ENCODE measurements at places on chromosomes 2 and 18. TPM values are rescaled to one million over a fixed set of nuclear protein-coding genes. Genes with fewer than 3 reads are reported as not detected.

The LYPD1 gene
- total RNA-seq = 7.5 TPM

The FOXD4L1 gene
- total RNA-seq = not detected

The TUBA3E gene
- not detected for total RNA-seq

The ADAM23 gene
- total RNA-seq = 12.5 TPM

DNA sequence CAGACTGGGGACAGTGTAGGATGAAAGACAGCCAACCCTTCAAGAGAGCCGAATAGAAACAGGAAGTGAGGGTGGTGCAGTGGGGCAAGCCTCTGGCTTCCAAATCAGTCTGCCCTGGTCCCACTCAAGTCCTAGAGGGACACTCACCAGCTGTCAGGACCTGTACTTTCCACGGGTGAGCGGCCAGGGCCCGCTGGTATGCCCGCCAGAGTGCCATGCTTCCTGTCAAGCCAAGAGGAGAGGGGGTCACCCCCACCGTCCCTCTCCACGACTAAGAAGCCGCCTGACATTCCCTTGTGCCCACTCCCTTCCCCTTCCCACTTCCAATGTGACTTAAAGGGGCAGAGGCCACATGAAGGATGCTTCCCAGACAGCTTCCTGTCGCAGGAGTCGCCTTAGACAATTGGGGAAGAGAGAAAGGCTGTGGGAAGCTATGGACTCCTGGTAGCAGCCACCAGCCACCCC, 564 bp downstream of the MPV17 start:
- no peak for DNase-seq

DNA sequence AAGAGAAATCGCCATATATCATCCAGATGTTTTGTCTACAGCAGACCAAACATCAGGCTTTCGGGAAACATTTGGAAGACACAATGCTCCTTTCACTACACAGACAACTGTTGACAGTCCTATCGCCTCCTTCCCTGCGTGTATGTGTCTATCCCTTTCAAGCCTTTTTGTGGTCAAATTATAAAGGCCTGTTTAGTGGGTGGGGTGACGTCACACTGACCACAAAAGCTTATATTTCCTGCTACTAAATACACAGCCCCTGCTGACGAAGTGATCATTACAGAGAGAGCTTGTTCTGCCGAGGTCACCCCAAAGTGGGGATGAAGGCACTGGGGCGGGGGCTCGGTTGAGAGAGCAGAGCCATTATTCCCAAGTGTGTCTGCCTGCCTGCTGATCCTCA, 302.7 kb upstream of the TNP1 start:
- H3K27ac ChIP-seq = no peak overlapping the region
- no peaks in the 10 kb centered on the region for H3K36me3 ChIP-seq
- H3K4me3 ChIP-seq = no peak overlapping the region

- H3K36me3 ChIP-seq = no peaks in the 10 kb centered on the region
- no peak overlapping the region for H3K4me3 ChIP-seq
- no peak overlapping the region for H3K27ac ChIP-seq
- no peaks in the 10 kb centered on the region for H3K4me1 ChIP-seq
Measured at GRCh38 chr18:23650968-23651927, 11.5 kb downstream of the ANKRD29 start.

GRCh38 chr2:31011587-31011986, 126.7 kb downstream of the GALNT14 start:
- no peak overlapping the region for H3K4me3 ChIP-seq
- no peaks in the 10 kb centered on the region for H3K36me3 ChIP-seq
- no peak overlapping the region for H3K27ac ChIP-seq
- H3K27me3 ChIP-seq = peaks cover 16% of the 10 kb centered on the region

DNA sequence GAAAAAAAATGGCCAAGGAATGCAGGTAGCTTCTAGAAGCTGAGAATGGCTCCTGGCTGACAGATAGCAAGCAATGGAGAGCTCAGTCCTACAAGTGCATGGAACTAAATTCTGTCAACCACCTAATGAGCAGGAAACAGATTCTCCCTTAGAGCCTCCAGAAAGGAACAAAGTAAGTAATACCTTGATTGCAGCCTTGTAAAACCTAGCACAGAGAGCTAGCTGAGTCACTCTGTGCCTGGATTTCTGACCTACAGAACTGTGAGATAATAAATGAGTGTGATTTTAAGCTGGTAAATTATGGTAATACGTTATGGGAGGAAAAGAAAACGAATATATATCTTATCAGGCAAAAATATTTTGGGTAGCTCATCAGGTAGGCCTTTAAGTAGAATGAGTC, 7.4 kb upstream of the LNPK start:
- no peaks in the 10 kb centered on the region for H3K36me3 ChIP-seq
- DNase-seq = no peak
- H3K27me3 ChIP-seq = no peaks in the 10 kb centered on the region
- no peak overlapping the region for H3K27ac ChIP-seq

- H3K36me3 ChIP-seq = no peaks in the 10 kb centered on the region
- no peaks in the 10 kb centered on the region for H3K4me1 ChIP-seq
- no peaks in the 10 kb centered on the region for H3K27me3 ChIP-seq
- peak overlapping the region; percentile 89 for H3K4me3 ChIP-seq
Measured at GRCh38 chr2:10688921-10689807, 611 bp downstream of the NOL10 start.

- no peak overlapping the region for H3K4me3 ChIP-seq
- peaks cover 1% of the 10 kb centered on the region for H3K36me3 ChIP-seq
- peaks cover 26% of the 10 kb centered on the region for H3K4me1 ChIP-seq
- H3K27ac ChIP-seq = no peak overlapping the region
Measured at GRCh38 chr2:231717281-231718171, 9.2 kb downstream of the PTMA start.

- no peak for DNase-seq
- H3K4me1 ChIP-seq = no peaks in the 10 kb centered on the region
- H3K4me3 ChIP-seq = no peak overlapping the region
- H3K27me3 ChIP-seq = no peaks in the 10 kb centered on the region
Measured at GRCh38 chr2:189255711-189256110, 76.2 kb upstream of the COL5A2 start.
